ENCODE measurements at places on chromosomes 2 and 18. TPM values are rescaled to one million over a fixed set of nuclear protein-coding genes. Genes with fewer than 3 reads are reported as not detected.

The CENPA gene
- 0.62 TPM for total RNA-seq

The DSG1 gene
- total RNA-seq = not detected

The GPR55 gene
- 3.4 TPM for total RNA-seq

The ARL5A gene
- 24.1 TPM for total RNA-seq

The ANKAR gene
- 7.3 TPM for total RNA-seq

The BOLL gene
- total RNA-seq = not detected

The SEPTIN2 gene
- total RNA-seq = 216 TPM

The RTTN gene
- total RNA-seq = 20.2 TPM

The FMNL2 gene
- total RNA-seq = 0.19 TPM

The SH3YL1 gene
- total RNA-seq = 60.6 TPM

The DPP10 gene
- not detected for total RNA-seq

The ACKR3 gene
- 0.50 TPM for total RNA-seq

The FSIP2 gene
- total RNA-seq = 0.38 TPM

The CREG2 gene
- total RNA-seq = not detected

The ATG4B gene
- 94.5 TPM for total RNA-seq

The TEKT4 gene
- not detected for total RNA-seq

The RAB6C gene
- total RNA-seq = not detected

The COL6A3 gene
- total RNA-seq = 1.7 TPM

The CRYGD gene
- not detected for total RNA-seq

The HOXD9 gene
- not detected for total RNA-seq

The SLC1A4 gene
- total RNA-seq = 4.2 TPM

The RAB1A gene
- 101 TPM for total RNA-seq

The VWA3B gene
- total RNA-seq = not detected

The C1QL2 gene
- total RNA-seq = not detected

The SAG gene
- total RNA-seq = 0.19 TPM

The PROM2 gene
- 0.11 TPM for total RNA-seq

The EVA1A gene
- not detected for total RNA-seq

The SIX3 gene
- total RNA-seq = not detected

The CD302 gene
- total RNA-seq = 0.64 TPM

The RHBDD1 gene
- total RNA-seq = 30.9 TPM

The KANSL1L gene
- total RNA-seq = 4.2 TPM

The TEX44 gene
- total RNA-seq = not detected

The SCN3A gene
- total RNA-seq = 0.33 TPM

The HADHB gene
- total RNA-seq = 26.0 TPM

The MOGAT1 gene
- not detected for total RNA-seq

The GCFC2 gene
- total RNA-seq = 17.8 TPM

The CACNB4 gene
- 0.35 TPM for total RNA-seq

The EVX2 gene
- not detected for total RNA-seq

The ARHGAP28 gene
- not detected for total RNA-seq

The LCT gene
- not detected for total RNA-seq

The AKAIN1 gene
- not detected for total RNA-seq

The RAD51AP2 gene
- not detected for total RNA-seq

The PEX13 gene
- total RNA-seq = 13.7 TPM

The SKOR2 gene
- not detected for total RNA-seq

The CELF4 gene
- not detected for total RNA-seq

The UBXN2A gene
- 17.7 TPM for total RNA-seq

The ICA1L gene
- 2.1 TPM for total RNA-seq

The LRP2 gene
- total RNA-seq = not detected

The PARD6G gene
- total RNA-seq = 3.7 TPM

The G6PC2 gene
- not detected for total RNA-seq
